ENCODE measurements at places on chromosomes 16 and 17.

GRCh38 chr16:12815361-12815760 is 11.7 kb upstream of the CPPED1 start:
- no peak overlapping the region for H3K27ac ChIP-seq
- H3K4me1 ChIP-seq: peaks cover 4% of the 10 kb centered on the region
- DNase-seq: no peak
- no peak overlapping the region for H3K4me3 ChIP-seq
- H3K36me3 ChIP-seq: no peaks in the 10 kb centered on the region

DNA sequence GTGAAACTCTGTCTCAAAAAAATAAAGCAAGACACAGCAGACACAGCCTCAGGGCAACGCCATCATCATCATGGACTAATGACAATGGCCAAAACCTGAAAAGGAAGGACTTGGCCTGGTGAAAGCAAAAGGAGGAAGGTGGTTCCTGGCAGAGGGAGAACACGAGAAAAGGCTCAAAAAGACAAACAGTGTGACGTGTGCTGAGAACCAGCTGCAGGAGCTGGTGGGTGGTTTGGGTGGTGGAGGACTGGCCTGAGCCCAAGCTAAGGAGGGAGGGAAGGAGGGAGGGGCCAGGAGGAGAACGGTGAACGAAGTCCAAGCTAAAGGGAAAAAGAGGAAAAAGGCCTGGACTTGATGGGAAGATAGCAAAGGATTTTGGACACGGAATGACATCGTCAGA is 85.1 kb downstream of the SLC39A11 start:
- DNase-seq: no peak
- no peaks in the 10 kb centered on the region for H3K27me3 ChIP-seq
- H3K4me3 ChIP-seq: no peak overlapping the region
- H3K4me1 ChIP-seq: peaks cover 10% of the 10 kb centered on the region
- H3K36me3 ChIP-seq: no peaks in the 10 kb centered on the region
- H3K27ac ChIP-seq: no peak overlapping the region

GRCh38 chr16:62661435-62661834 is 625.2 kb upstream of the CDH8 start:
- no peaks in the 10 kb centered on the region for H3K4me1 ChIP-seq
- H3K27ac ChIP-seq: no peak overlapping the region
- H3K36me3 ChIP-seq: no peaks in the 10 kb centered on the region
- no peaks in the 10 kb centered on the region for H3K27me3 ChIP-seq

DNA sequence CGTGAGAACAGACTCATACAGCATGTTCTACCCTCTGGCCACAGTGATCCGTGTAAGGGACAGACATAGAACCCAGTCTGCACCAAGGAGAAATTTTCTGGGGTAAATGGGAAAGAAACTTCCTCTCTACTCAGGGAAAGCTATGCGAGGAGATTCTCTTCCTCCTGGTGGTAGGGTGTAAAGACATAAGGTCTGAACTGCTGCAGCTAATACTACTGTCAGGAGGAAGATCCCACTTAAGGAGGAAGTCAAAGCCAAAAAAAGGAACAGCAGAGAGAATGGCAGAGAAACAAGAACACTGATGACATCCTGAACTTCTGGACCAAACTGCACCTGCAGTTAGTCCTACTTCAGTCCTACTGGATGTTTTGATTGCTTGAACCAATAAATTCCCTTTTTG is 7.1 kb upstream of the TM4SF5 start:
- H3K4me1 ChIP-seq: no peaks in the 10 kb centered on the region
- peaks cover 6% of the 10 kb centered on the region for H3K36me3 ChIP-seq
- H3K27me3 ChIP-seq: peaks cover 8% of the 10 kb centered on the region
- no peak for DNase-seq
- H3K4me3 ChIP-seq: no peak overlapping the region

DNA sequence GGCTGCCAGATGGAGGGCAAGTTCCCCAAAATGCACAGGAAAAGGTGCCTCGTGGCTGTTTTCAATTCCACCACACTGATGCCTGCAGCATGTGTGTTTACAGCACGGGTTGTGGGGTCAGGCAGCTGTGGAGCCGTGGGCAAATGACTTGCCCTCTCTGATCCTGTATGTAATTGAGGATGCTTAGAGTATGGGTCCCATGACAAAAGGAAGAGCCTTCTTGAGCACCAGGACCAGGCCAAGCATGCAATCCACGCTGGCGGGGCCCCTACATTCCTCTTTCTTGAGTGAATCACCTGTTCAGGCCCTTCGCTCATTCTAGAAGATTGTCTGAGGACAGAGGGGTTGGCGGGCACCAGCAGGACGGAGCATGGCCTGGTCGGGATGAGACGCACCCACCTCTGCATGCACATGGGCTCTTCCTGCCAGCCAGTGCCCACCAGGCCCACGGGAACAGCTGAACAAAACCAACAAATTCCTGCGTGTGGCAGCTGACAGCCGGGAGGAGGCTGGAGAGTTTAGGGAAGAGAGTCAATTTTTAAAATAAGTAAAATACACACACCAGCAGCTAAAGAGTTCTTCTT is 1.4 kb upstream of the CTRB2 start:
- no peaks in the 10 kb centered on the region for H3K27me3 ChIP-seq
- no peak for DNase-seq
- H3K4me3 ChIP-seq: no peak overlapping the region
- no peaks in the 10 kb centered on the region for H3K36me3 ChIP-seq
- no peak overlapping the region for H3K27ac ChIP-seq
